ENCODE measurements at places on chromosomes 6 and 20.

DNA sequence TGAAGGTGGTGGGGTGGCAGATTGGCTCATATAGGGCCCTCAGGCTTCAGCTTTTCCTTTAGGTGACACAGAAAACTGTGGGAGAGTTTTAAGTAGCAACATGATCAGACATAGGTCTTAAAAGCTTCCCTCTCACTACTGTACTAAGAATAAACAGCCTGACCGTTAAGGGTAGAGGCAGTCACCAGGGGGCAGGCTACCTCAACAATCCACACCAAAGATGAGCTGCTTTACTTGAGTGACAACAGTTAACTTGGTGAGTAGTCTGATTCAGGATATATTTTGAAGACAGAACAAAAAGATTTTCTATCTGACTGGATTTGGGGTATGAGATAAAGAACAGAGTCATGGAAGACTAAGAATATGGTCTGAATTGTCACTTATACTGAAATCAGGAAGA is 193.1 kb upstream of the SHLD1 start:
- DNase-seq: peak; percentile 57

- no peak for DNase-seq
Observed at GRCh38 chr6:56419191-56419590, 171.8 kb upstream of the COL21A1 start.

- DNase-seq: peak; percentile 94
Observed at GRCh38 chr20:53774461-53775203, 181.0 kb upstream of the ZNF217 start.

- no peak for DNase-seq
Observed at GRCh38 chr6:8623441-8623840, 188.1 kb upstream of the SLC35B3 start.

DNA sequence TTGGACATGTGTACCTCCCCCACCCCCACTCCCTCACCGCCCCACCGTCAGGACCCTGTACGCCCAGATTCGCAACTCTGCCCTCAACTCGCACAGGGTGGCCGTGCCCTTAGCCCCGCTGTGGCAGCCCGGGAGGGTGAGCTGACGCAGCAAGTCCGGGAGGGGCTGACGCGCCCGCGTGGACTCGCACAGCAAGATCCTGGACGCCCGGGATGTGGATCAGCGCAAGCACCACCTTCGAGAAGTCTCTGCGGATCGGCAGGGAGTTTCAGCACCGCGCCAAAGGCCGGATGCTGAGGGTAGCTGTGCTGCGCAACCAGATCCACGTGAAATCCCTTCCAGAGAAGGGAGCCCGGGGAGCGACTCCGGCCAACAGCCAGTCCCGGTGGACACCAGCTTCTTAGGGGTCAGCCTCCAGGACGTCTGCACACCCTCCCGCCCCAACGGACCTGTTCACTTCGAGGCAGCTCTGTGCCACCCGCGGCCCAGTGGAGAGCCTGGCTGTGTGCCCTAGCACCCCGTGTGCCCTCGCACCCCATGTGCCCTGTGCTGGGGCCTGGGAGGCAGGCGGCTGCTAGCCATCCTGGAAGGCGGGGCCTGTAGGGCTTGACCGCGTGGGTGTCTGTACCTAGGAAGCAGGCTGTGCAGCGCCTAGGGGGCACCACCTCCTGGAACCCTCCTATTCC is 6.7 kb upstream of the GJA10 start:
- DNase-seq: peak; percentile 3

DNA sequence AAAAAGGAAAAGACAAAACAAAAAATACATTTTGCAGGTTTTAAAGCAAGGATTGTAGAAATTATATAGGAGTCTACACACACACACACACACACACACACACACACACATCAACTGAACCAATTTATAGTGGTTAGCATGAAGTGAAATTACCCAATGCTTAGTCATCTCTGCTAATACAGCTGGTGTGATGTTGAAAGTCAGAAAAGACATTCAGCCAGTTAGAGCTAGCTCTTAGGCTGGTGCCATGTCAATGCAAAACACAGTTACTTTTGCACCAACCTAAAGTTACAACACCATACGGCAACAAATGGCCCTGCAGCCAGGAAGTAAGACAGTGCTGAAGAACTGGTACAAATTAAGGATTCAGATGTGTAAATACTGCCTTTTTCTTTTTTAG is 15.2 kb downstream of the FAM210B start:
- peak; percentile 98 for DNase-seq

- DNase-seq: no peak
Observed at GRCh38 chr6:145729887-145730286, 5.4 kb downstream of the EPM2A start.

- DNase-seq: no peak
Observed at GRCh38 chr6:53264337-53264736, 84.4 kb downstream of the ELOVL5 start.

- no peak for DNase-seq
Observed at GRCh38 chr6:35492258-35492973, 4.5 kb downstream of the TEAD3 start.

GRCh38 chr20:38270869-38271605 is 10.5 kb upstream of the KIAA1755 start:
- peak; percentile 93 for DNase-seq

Measured in renal cortical epithelial cell (primary cell).